ENCODE measurements at places on chromosomes 6 and 20.

DNA sequence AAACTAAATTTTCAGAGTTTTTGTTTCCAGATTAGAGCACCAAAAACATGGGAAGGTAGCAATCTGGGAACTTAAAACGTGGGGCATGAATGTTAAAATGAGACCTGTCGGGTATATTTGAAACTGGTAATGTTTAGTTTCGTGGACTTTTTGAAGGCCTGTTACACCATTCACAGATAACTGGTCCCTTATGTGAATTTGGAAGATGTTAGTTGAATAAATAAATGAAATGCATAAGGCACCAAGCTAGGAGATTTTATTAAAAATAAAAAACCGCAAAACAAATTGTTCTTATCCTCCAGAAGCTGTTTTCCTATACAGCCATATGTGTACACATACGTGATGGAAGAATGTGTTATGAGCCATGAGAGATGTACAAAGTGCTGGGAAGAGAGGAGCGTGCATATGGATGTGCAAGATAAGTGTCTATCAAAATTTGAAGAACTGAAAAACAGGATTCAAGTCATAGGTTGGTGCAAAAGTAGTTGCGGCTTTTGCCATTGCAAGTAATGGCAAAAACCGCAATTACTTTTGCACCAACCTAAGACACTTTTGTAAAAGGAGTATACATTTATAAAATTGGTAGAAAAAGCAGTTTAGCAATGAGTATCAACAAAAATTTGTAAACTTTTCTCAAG lies 700 bp upstream of the MCUR1 start:
- DNase-seq = no peak

DNA sequence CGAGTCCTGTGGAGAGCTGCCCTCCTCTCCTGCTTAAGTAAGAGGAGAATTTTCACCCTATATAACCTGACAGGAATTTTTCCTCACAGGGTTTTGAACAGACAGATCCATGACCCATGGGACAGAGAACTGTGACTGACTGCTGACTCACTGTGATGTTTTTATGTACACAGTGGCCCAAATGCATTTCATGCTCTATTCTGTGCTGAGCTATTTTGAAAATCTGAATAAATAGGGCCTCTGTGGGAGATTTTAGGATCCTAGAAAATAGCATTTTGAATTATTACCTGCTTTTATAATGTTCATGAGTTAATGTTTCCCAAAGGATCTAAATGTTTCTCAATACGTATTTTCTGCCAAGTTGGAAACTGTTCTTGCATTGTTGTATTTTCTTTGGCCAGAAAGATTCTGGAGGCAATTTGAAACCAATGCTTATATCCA lies 577.4 kb downstream of the HTR1B start:
- no peak for DNase-seq

- DNase-seq = no peak
Measured at GRCh38 chr20:59170406-59171349, 7.1 kb downstream of the ZNF831 start.

DNA sequence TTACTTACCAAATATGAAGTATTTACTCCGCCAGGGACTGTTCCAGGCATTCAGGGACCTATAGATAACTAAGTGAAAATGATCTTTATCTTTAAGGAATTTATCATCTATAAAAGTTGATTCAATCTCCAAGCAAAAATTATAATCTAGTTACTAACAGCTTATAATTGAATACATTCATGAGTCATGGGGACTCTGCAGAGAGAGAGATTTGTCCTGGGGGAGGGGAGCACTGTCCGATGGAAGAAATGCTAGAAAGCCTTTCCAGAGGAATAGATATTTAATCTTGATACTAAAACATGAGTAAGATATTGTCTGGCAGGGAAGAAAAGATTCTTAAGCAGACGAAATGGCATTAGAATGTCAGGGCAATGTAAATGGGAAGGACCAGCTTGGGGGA lies 139.3 kb downstream of the CD164 start:
- no peak for DNase-seq

- DNase-seq = no peak
Measured at GRCh38 chr6:27839626-27840475, 72.3 kb downstream of the OR2B2 start.

Data from stimulated activated CD4-positive, alpha-beta T cell treated with anti-CD3 and anti-CD28 coated beads, Interleukin-12 subunit alpha, Interleukin-12 subunit beta, amount 100 ng/mL, for 48 hours (primary cell).